ENCODE measurements at places on chromosomes 5 and 9.

GRCh38 chr9:21812415-21812814 is 10.0 kb downstream of the MTAP start:
- no peak for DNase-seq

- DNase-seq: no peak
These were observed 93.7 kb downstream of the OR2K2 start for GRCh38 chr9:111236332-111236731.

GRCh38 chr5:155794795-155795194 is 532.2 kb upstream of the SGCD start:
- no peak for DNase-seq

DNA sequence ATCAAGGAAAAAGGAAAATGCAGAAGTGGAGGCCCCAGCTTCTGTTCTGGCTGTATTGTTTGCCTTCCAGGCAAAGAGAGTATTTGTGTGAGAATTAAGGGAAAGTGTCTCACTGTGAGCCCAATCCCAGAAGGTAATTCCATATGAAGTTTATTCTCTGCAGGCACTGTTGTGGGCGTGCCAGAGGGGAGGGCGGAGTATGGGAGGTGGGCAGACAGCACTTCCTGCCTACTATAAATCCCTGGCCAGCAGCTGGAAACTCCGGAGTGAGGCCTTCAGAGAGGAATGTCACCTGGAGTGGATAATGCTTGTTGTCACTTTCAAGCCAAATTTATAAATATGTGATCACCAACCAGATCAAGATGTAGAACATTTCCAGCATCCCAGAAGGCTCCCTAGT is 209.5 kb downstream of the ARHGAP26 start:
- no peak for DNase-seq

GRCh38 chr5:178454303-178454702 is 135.9 kb downstream of the COL23A1 start:
- DNase-seq: no peak

All from iPS DF 6.9 (cell line).